AML-193 (cell line): ENCODE measurements at places on chromosomes 13 and 19.

DNA sequence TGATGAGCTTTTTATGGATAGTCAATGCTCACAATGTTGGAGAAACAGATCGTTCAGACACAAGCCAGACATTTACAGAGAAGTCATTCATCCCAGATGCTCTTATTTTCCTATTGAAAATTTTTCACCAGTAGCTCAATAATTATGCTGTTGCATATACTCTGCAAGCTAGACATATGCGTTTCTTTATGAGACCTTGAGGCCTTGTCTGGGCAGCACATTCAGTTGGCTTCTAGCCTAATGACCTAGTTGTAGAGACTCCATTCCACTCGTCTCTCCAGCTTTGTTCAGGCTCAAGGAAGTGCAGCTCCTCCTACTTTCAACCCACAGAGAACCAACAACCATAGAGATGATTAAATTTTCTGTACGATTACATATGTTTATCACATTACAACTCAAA is 237.7 kb downstream of the MZT1 start:
- DNase-seq: no peak

DNA sequence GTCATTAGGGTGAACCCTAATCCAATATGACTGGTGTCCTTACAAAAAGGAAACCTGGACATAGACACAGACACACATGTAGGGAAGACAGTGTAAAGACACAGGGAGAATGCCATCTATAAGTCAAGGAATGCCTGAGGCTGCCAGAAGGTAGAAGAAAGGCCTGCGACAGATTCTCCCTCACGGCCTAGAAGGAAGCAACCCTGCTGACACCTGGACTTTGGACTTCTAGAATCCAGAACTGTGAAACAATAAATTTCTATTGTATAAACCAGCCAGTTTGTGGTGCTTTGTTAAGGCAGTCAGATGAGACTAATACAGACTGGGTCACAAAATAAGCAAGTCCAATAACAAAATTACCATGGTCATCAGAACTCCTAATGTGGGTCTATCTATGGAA is 120.4 kb downstream of the ENOX1 start:
- no peak for DNase-seq

DNA sequence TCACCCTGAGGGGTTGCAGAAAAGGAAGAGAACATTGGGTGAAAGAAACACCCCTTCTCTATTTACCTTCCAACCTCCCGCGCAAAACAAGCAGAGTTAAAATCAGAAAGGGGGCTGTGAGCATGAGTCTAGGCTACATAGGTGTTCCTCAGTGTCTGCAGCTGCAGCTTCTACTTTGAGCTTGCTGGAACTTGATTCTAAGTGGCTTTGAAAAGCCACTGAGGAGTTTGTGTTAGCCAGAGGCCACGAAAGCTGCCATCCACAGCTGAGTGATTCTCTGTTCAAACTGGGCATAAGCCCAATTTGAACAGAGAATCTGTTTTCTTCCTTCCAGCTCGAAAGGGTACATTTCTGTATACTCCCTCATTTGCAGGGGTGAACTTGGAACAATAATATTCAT is 343.9 kb downstream of the PCDH9 start:
- DNase-seq: no peak

GRCh38 chr13:78078168-78078567 is 159.5 kb upstream of the EDNRB start:
- DNase-seq: no peak

- DNase-seq: no peak
Measured at GRCh38 chr13:85564598-85564997, 234.6 kb downstream of the SLITRK6 start.

- DNase-seq: no peak
Measured at GRCh38 chr19:43749898-43750297, 4.9 kb downstream of the SMG9 start.

DNA sequence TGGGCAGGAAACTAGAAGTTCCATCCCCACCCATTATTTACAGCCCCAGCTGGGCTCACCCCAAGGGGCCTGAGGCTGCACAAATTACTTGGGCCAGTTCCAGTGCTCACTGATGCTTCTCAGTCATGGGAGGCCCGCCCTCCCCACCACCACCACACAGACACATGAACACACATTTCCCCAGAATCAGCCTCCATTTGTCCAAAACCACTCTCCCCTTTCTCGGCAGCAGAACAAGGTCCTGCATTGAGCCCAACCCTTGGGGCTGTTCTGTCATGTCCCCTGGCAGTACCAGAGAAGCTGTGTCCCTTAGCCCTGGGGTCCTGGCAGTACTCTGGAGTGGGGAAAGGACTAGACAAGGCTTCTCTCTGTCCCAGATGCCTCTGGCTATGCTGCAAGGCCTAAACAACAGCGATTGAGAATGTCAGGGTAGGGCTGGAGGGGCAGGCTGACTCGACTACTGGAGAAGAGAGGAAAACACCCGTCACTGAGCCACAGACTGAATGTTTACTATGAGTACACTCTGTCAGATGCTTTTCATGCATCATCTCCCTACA is 21.8 kb downstream of the SAMD4B start:
- DNase-seq: no peak

GRCh38 chr19:4115050-4115817 is 8.7 kb downstream of the MAP2K2 start:
- no peak for DNase-seq

GRCh38 chr13:111184458-111185401 is 69.6 kb downstream of the ARHGEF7 start:
- DNase-seq: no peak

- no peak for DNase-seq
Measured at GRCh38 chr19:35755550-35756376, 1.1 kb downstream of the HSPB6 start.

DNA sequence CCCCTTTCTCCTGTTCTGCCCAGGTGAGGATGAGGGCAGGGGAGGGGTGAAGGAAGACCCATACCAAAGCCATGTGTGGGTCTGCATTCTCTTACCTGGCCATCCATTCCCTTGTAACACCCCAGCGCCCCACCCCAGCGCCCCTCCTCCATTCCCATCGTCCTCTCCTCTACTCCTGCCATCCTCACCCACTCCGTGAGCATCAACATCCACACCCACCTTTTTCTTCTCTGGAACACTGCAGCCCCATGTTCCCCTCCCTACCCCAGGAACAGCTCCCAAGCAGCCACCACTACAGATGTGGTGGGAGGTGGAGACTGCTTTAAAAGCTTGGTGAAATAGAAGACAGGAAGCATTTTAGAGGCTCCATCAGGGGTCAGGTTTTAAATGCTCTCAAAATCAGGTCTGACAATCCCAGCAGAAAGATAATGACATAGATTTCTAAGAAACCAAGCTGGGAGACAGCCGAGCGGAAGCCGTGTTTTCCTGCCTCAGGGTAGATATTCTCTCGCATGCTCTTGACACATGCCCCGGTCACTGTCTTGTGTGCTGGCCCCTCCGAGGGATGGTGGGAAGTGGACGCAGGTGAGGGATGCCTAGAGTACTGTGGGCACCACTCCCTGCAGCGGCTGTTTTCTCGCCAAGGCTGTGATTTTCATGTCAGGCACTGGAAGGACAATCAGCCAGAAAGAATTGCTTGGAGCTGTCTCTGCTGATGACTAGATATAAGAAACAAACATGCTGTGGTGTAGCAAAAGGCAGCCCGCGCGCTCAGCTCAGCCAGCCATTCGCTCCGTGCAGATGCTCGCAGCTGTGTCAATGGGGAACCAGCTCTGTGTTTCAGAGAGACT is 9.8 kb downstream of the MEDAG start:
- DNase-seq: no peak

- DNase-seq: no peak
Measured at GRCh38 chr13:25973576-25973975, 78.2 kb downstream of the SHISA2 start.

GRCh38 chr19:29665826-29666577 is 741 bp downstream of the PLEKHF1 start:
- DNase-seq: no peak
